ENCODE measurements at places on chromosomes 13 and 19.
A peak's percentile ranks its signal among the peaks of the same experiment; 100 is the strongest.

DNA sequence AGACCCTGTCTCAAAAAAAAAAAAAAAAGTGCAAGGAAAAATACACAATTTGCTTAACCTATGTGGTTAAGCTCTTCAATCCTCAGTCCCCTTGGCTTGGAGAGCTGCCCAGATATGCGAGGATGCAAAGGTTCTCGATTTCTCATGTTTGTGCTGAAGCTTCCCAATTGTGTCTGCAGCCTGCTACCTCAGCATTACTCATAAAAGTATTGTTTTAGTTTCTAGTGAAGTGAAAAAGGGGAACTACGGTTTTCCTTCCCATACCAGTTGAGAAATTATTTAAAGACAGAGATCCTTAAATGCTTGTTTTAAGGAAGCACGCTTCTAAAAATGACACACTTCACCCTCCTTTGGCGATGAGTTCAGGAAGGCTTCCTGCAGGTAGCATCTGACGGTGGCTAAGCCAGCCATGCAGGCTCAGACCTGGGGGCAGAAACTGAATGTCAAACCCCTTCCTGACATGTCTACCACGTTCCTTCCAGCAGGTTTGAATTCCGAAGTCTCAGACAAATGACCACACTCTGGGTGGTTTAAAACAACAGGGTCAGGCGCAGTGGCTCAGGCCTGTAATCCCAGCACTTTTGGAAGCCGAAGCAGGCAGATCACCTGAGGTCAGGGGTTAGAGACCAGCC lies 47.9 kb downstream of the RUBCNL start:
- DNase-seq = no peak

DNA sequence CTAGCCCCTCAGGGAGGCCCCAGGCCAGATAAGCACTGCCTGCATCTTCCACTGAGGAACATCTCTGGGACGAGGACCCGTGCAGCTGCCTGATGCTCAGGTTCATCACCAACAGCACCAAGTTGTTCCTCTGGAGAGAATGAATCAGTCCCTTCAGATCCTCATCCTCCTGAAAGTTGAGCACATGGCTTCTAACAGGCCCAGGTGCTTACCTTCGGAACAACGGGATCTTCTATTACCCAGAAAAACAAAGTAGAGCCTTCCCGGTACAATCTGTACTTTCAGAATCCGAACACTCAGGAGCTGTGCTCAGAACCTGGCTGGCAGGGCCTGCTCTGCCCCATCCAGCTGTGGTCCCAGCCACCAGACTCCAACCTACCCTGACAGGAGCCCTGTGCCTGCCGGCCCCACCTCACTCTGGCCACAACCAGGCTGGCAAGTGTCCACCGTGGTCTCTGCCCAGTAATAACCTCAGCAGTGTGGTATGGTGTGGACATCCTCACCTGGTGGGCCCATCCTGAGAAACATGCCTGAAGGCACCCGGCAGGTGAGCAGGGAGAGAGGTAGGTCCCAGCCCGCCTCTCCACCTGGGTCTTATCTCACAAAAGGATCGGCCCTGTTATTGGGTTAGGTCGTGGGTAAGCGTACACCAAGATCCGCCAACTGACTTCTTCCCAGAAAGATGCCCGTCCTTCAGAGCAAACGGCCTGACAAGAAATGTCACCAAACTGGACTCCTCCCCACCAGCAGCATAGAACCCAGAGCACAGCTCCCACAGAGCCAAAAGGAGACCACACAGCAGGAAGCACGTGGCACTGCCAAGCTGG lies 34.1 kb downstream of the ELL start:
- no peak for DNase-seq

GRCh38 chr13:43293561-43293960 lies 270.2 kb downstream of the DNAJC15 start:
- DNase-seq = no peak

GRCh38 chr19:2811735-2812413 lies 7.8 kb upstream of the ZNF554 start:
- DNase-seq = no peak

GRCh38 chr19:52664461-52664860 lies 26.3 kb upstream of the ZNF83 start:
- no peak for DNase-seq

DNA sequence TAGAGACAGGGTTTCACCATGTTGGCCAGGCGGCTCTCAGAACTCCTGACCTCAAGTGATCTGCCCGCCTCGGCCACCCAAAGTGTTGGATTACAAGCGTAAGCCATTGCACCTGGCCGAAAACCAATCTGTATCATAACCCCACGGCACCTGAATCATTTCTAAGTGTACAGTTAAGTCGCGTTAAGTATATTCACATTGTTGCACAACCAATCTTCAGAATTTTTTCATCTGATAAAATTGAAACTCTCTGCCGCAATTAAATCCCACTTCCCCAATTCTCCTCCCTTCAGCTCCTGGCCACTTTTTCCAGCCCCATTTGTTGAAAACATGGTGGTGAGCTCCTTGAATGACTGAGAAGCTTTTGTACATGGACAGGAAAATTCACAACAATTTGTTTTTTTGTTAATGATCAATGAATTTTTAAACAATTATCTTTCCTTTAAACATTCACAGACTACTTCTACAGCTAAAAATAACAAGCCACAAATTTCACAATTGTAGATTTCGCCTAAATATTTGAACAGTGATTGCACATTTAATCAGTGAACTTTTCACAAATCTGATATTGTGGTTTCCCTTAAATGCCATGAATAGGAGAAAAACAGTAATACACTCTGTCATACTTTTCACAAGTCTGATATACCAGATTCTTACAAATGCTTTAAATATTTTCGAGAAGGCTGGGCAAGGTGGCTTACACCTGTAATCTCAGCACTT lies 13.8 kb downstream of the FGF21 start:
- DNase-seq = no peak

DNA sequence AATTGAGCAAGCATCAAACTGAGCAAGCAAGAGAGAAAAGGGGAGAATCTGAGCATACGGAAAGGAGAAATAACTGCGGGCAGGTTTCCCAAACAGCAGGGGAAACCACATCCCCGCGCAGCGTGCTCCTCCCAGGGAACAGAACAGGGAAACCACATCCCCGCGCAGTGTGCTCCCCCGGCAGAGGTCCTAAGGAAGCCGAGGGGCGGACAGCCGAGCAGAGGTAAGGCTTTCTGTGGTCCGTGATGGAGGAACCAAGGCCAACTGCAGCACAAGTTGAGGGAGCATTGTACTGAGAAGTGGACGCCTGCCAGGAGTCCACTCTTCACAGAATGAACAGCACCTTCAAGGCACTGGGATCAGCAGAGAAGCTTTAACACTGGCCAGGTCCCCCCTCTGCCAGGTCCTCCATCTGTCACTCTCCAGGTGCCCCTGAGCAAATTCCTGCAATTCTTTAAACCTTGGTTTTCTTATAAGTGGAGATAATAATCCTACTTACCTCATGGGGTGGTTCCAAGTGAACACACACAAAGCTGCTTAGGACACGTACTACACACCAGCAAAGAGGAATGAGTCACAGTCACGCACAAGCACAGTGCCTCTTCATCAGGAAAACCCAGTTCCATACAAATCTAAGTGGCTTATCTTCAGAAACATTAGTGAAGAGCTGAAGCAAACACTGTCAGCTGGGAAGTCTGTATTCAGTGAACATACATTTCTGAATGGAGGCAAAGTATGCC lies 23.0 kb upstream of the LAMP1 start:
- no peak for DNase-seq

GRCh38 chr19:46009530-46010510 lies 13.0 kb downstream of the PGLYRP1 start:
- DNase-seq = peak; percentile 54

DNA sequence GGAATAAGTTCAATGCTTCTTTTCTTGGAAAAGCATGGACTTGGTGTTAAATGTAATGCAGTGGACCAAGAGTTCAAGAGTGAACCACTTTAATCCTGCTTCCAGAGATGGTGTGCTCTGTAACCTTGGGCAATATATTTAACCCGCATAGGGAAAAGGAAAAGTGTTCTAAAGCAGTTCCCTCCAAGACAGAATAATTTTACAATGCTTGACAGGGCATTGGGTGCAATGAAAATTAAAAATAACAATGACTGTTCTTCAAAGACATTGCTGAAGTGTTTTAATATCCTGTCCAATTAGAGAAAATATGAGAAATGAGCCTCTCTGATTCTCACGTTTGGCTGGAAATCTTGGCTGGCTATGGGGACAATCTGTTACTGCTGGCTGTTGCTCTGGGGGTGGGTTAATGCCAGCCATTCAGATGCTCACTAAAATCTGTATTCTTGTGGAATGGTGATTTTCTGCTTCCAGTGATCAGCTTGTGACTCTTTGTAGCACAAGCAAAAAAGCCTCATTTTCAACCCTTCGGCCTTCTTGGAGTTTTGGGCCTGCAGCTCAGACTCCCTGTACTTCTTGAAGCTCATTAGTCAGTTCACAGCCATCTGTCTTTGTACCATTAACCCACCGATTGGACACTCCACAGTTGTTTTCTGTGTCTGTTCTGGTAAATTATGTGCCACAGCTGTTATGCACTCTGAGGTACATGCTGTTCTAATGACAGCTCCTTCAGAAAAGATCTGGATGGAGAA lies 310.6 kb downstream of the LMO7 start:
- DNase-seq = peak; percentile 85

GRCh38 chr19:33887891-33888290 lies 91.2 kb downstream of the KCTD15 start:
- no peak for DNase-seq

DNA sequence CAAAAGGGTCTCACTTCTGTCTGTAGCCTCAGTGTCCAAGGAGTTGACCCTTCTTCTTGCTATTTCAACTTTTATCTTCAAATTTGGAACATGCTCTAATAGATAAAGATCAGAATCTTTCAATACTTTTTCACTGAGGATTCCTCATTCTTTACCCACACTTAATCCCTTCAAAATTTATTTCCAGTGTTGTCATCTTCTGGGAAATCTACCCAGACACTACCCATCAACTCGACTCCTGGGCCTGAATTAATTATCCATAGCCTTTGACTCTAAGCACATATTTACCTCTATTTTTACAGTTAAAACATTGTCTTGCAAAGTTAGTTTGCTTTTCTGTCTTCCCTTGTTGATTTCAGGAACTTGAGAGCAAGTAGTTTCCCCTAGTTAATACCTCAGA lies 1022.5 kb downstream of the PCDH9 start:
- DNase-seq = no peak

DNA sequence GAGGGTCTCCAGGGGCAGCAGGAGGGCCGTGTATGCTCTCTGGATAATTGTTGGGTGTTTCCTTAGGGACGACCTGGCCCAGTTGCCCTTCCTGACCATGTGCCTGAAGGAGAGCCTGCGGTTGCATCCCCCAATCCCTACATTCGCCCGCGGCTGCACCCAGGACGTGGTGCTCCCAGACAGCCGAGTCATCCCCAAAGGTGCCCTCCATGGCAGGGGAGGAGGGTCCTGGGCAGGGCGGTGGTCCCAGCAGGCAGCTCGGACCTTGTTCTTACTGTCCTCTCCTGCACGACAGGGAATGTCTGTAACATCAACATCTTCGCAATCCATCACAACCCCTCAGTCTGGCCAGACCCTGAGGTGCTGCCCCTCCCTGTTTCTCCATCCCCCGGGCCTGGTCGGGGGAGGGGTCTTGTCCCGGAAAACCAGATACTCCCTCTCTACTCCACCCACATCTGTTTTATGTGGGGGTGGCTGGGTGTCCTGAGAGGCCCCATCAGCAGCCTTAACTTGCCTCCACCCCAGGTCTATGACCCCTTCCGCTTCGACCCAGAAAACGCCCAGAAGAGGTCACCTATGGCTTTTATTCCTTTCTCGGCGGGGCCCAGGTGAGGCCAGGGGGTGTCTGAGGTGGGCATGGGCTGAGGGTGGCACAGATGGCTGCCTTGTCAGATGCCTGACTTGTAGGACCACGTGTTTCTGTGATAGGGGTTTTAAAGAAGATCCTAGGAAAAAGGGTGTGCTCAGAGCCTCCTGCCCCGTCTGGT lies 12.3 kb upstream of the CYP4F3 start:
- DNase-seq = no peak

- DNase-seq = no peak
Observed at GRCh38 chr19:40163541-40164129, 27.6 kb upstream of the MAP3K10 start.

- DNase-seq = no peak
Observed at GRCh38 chr19:12834566-12834943, at the start of gene RTBDN. TSS of gene RTBDN (minus strand) at chr19:12834579. CDS start at chr19:12829979, 4,600 bp downstream.

DNA sequence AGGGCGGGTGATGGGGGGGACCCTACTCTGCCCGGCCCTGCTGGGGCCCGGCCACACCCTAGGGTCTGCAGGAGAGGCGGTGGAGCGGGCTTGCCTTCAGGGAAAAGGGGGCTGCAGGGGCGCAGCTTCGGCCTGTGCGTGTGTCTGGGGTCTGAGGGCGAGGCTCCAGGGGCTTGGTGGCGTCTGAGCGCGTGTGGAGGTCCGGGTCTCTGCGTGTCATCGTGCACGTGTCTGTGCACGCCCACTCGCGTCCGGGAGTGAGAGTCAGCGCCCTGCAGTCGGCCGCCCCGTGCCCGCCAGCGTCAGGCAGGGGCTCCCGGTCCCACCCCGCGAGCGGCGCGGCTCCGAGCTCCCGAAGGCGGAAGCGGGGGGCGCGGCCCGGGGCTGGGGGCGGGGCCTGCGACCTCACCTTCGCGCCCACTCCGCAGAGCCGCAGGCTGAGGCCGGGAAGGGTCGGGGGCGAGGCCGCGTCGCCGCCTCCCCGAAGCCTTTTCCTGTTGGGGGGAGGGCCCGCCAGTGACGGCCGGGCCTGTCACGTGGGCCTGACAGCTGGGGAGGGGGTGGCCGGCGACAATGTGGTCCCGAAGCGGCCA lies at the start of gene ARHGAP45:
TSS of gene ARHGAP45 (plus strand) at position 420 of the 593 bp plus-strand sequence. CDS start 239 bp downstream, outside the sequence.
- no peak for DNase-seq

- DNase-seq = no peak
Observed at GRCh38 chr19:53037101-53038097, 7.1 kb upstream of the ERVV-2 start.

- no peak for DNase-seq
Observed at GRCh38 chr13:78826312-78826711, 167.4 kb upstream of the OBI1 start.

DNA sequence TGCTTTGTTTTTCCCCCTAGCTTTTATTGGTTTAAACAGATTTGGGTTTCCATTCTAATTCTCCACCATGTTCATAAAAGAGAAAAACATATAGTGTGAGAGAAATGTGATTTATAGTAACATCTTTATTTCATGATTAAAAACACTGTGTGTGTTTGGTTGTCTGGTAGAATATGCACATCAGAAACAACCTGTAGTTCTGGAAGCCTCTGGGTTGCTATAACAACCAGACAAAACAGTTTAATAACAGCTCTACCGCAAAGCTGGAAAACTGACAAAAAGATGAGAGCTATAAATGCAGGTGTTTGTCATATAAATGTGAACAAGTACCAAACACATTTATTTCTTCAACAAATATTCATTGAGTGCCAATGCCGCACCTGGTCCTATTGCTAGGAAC lies 9.8 kb downstream of the KBTBD6 start:
- DNase-seq = no peak

GRCh38 chr13:73286177-73286576 lies 227.4 kb downstream of the KLF5 start:
- DNase-seq = no peak

GRCh38 chr19:46173886-46174480 lies 25.9 kb downstream of the IGFL2 start:
- no peak for DNase-seq

GRCh38 chr19:1553415-1553814 lies 14.7 kb downstream of the MEX3D start:
- no peak for DNase-seq

GRCh38 chr19:15476325-15476724 lies 3.0 kb downstream of the PGLYRP2 start:
- DNase-seq = no peak

All from NCI-H524 (cell line).